ENCODE measurements at places on chromosomes 13 and 19.

DNA sequence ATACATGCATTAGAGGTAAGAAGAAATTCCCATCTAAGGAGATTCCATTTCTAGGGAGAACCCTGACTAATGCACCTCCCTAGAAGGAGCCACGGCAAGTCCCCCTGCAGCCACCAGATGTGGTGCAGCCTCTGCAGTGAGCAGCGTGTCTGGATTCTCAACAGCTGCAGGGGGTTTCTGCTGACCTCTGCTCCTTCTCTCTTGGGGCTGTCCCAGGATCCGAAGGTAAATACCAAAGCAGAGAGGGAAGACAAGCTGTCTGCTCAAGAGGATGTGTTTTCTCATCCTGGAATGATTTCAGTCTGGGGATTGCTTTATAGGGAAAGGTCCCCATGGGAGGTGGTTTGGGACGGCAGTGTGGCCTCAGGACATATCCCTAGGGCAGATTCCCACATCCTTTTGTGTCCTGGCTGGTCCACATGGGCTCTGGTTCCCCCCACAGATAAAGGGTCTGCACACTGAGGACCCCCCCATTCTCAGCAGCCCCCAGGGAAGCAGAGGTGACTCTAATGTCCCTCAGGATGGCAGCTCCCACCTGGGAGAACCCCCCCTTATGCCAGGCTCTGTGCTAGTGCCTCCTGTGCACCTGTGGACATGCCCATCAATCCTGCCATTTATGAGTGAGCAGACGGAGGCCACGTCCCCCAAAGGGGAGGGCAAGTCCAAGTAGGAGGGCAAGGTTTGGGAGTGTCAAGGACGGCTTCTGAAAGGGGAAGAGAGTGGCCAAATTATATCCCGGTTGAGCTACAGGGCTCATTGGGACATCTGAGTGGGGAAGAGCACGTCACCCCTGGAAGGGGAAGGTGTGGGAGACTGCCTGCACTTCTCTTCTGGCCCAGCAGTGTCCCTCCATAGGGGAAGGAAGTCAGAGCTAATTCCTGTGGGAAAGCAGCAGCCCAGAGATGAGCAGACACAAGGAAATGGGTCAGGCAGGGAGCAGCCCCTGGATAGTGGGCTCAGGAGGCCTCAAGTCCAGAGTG is 10.2 kb upstream of the OR10H5 start:
- DNase-seq: no peak

DNA sequence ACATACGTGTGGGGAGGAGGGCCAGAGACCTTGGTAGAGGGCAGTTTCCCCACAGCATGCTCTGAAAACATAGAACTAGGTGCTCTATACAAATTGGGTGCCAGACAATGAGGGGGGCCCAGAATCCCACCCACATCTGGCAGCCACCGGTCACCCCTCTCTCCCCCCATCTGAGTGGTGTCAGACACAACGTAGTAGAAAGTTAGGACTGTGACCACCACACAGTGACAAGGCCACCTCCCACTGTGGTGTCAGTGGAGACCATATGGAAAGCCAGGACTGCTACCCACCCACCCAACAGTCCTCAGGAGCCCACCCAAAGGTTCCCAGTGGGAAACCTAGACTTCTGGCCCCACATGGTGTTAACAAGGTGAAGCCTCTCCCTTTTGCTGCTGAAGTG is 2.1 kb upstream of the ATP4B start:
- no peak for DNase-seq

DNA sequence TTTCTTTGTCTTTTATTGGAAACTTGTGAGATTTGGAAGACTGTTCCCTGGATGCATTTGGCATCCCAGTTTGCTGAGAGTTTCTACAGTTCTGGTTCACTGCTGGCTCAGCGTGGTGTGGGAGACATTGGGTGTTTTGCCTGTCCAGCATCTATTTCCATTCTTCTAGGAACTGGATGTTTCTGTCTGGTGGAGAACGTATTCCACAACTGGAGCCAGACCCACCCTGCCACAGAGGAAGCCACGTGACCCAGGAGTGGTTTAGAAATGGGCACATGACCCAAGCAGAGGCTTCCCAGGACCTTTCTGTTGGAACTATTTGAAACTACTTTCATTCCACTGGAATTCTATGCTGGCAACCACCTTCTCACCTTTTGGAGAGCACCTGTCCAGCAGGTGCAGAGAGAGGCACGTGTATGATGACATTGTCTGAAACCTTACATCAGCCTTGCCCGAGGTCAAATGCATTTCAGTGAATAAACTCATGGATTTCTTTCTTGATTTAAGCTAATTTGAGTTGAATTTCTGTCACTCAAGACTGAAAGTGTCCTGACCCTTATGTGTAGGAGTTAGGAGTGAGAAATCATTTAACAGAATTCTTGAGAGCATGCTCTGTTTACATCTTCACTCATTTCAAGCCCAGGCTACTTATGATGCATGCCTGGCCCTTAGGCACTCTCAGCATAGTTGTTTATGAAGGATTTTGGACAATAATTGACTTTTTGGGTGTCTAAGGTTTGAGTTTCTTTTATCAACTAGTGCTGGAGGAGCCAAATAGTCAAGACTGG is 121.8 kb downstream of the AKAP11 start:
- peak; percentile 39 for DNase-seq

DNA sequence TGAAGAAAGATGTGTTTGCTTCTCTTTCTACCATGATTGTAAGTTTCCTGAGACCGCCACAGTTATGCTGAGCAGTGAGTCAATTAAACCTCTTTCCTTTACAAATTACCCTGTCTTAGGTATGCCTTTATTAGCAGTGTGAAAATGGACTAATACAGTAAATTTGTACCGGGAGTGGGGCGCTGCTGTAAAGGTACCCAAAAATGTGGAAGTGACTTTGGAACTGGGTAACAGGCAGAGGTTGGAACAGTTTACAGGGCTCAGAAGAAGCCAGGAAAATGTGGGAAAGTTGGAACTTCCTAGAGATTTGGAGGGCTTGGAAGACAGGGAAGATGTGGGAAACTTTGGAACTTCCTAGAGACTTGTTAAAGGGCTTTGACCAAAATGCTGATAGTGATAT is 9.2 kb upstream of the PDS5B start:
- DNase-seq: no peak

DNA sequence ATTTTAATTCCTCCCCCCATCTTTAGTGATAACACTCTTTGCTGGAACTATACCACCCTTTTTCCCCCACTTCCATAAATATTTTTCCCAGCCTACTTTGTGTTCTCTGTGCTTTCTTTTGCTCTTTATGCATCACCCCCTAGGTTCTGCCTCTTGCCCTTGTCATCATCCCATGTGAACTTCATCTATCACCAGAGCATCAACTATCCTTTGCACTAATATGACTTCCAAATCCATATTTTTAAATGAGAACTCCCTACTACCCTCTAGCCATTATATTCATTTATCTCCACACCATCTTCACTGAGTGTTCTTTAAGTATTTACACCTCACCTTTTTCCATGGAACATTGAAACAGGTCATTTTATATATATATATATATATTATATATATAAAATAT is 452.7 kb downstream of the FOXO1 start:
- DNase-seq: no peak

GRCh38 chr13:110089815-110090214 is 217.1 kb downstream of the COL4A1 start:
- DNase-seq: no peak

GRCh38 chr13:28340272-28340793 is 154.6 kb downstream of the FLT1 start:
- DNase-seq: no peak

DNA sequence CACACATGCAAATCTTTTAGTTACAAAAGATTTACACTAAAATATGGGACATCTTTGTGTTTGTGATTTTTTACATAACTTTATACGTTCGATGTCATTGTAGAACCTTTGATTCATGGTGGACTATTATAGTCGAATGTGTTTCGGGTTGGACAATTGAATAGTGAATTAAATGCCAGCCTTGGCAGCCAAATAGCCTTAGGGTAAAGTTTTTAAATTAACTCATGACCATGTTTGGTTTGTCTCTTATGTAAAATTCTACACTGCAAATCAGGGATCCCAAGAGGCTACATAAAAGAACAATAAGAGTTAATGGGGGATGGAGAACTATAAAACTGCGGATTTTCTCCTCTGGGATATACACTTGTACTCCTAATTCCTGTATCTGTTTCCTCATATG is 1735.6 kb upstream of the SPRY2 start:
- no peak for DNase-seq

GRCh38 chr19:40443131-40443999 is 770 bp downstream of the SERTAD3 start:
- peak; percentile 100 for DNase-seq

DNA sequence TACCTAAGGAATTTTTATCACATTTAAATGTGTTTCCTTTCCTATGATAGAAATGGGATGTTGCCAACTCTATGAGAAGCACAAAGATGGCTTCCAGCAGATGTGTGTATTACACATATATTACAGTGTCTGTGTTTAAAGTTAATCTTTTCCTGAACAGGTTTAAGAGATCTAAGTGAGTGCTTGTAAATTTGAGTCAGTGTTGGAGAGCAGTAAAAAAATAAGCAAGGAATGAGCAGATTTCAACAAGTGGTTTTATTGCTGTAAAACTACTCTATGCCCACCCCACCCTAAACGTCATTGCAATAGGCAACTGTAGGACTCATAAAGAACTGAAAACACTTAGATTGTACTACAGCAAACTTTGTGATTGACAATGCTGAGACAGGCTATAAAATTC is 248.7 kb downstream of the KLF5 start:
- DNase-seq: no peak

- no peak for DNase-seq
Observed at GRCh38 chr13:94119360-94119936, 360.0 kb downstream of the DCT start.

DNA sequence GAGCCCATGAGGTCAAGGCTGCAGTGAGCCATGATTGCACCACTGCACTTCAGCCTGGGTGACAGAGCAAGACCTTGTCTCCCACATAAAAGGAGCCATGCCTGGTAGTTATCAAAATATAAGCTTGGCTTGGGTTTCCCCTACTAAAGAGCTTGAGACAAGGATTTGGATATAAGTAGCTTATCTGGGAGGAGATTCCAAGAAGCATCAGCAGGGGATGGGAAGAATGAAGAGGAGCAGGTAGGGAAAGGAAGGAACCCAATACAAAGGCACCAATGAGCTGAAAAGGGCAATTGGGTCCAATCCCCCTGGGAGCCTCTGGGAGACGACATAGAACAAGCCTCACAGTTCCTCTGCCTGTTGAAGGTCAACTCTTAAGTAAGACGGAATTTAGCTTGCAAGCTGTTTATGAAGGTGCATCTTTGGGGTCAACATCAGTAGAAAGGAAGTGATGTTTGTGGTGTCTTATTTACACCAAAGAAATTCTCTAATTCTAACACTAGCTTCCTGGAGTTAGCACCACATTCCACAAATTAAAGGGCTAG is 7.4 kb upstream of the CLEC4G start:
- DNase-seq: no peak

- DNase-seq: no peak
Observed at GRCh38 chr19:48770266-48770665, 14.9 kb downstream of the FGF21 start.

DNA sequence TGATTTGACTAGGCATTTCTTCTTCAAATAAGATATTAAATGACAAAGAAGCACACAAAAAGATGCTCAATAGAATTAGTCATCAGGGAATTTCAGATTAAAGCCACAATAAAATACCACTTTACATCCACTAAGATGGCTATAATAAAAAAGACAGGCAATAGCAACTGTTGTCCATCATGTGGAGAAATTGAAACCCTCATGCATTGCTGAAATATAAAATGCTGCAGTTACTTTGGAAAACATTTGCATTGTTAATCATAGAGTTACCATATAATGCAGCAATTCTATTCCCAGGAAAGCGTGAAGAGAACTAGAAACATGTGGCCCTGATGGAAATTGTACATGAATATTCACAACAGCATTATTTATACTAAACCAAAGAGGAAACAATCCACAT is 605.5 kb upstream of the SLITRK1 start:
- DNase-seq: no peak

DNA sequence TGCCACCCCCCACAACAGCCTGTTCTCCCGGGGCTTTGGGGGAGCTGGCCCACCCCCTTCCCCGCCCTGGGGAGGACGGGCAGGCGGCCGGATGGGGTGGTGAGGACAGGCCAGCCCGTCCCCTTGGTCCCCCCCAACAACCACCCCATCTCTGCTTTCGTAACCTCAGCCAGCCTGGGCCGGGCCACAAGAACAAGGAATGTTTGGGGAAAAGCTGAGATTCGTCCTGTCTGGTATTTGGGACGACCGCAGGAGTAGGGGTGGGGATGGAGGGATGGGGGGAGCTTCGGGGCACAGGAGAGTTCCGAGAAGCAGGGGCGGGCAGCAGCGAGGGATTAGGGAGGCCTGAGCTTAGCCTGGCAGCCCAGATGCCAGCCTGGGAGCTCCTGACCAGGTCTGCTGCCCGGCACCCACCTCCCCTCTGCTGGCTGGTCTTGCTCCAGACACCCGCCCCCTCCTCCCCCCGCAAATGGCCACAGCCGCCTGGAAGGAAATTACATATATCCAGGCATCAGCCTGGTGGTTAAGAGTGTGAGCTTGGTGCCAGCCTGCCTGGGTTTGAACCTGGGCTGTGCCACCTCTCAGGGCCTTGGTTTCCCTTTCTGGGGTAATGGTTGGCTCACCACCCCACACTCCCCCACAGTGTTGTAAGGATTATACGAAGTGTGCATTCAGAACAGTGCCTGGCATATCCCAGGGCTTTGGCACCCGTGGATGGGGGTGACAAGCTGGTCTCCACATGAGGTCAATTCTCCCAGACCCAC is at the start of gene PODNL1:
Gene PODNL1, minus strand, starts transcription at position 117 of the 764 bp plus-strand sequence. CDS start 236 bp downstream, outside the sequence.
- DNase-seq: no peak

DNA sequence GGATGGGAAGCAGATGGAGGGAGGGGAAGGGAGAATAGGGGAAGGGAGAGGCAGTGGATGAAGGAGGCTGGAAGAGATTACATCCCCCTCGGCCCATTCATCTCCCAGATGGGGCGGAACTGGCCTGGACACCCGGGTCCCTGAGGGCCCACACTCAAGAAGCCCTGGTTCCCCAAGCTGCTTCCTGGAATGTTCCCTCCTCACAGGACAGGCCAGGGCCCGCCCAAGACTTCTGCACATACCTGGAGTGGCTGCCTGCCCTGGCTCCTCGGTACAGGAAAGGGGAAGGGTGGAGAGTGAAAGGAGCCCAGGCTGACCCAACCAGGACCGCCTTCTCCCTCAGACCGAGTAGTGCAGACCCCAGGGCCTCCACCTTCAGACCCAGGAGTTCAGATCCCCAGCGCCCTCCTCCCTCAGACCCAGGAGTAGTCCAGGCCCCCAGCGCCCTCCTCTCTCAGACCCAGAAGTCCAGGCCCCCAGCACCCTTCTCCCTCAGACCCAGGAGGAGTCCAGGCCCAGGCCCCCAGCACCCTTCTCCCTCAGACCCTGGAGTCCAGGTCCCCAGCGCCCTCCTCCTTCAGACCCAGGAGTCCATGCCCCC is 489 bp downstream of the NTF4 start:
- DNase-seq: no peak

GRCh38 chr13:98370806-98371515 is 193.9 kb upstream of the RNF113B start:
- DNase-seq: no peak

Measured in stimulated activated CD4-positive, alpha-beta T cell treated with anti-CD3 and anti-CD28 coated beads, Interleukin-15, amount 100 ng/mL, for 24 hours (primary cell).